ENCODE measurements at places on chromosomes 11 and 22.

DNA sequence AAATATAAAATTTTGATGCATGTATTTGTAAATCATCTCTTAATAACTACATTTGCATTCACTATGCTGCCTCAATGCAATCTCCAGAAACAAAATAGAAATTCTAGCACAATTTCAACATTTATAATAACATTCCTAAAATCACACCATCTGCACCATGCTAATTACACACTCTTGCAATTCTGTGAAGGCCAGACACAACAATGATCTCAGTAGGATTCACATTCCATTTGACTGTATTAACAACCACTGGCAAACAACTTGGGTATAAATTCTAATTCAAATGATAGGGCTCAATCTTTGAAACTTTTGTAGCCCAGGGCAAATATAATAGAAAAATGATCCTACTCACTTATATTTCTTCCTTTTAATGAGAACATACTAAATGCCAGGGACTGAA, 25.9 kb downstream of the RAB6A start:
- no peak for DNase-seq

DNA sequence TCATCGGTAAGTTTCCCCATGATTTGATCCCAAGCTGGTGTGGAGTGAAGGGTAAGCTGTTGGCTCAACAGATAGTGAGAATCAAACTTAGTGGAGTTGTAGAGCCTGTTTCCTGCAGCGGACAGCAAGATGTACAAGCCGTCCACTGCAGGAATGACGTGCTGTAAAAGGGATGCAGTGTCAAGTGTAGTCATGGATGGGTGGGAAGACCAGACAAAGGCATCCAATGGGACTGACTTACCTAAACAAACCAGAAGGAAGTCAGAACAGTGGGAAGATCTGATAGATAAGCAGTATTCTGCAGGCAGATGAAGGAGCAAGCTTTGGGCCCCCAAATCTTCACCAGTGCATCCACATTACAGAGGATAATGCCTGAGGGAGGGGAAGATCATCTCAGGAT, 8.8 kb downstream of the ZBTB16 start:
- no peak for DNase-seq

DNA sequence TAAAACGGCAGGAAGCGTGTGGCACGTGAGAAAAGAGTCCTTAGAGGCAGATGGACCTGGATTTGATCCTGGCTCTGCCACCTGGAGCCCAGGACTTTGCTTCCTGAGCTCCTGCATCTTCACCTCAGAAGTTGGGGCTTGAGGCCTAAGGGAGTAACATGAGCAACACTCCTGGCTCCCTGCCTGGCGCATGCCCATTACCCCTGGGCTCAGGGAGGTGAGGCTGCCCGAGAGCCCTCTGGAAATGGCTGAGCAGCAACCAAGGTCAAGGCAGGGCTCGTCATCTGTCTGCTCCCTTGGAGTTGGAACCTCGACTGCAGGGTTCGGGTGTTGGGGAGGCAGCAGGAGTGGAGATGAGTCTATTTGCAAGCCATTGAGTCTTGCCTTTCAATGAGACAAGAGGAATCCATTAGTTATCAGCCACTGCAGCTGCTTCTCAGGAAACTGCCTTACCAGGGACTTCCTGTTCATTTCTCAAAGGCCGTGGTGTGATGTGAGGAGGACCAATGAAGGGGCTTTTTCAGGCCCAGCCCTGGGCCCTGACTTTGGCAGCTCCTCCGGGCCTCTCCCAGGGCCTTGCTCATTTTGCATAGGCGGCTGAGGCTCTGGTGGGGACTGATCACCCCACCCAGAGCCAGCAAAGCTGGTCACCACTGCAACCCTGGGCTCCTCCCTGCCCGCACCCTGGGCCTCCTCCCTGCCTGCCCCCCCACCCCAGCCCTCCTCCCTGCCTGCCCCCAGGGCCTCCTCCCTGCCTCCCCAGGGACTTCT, 6.4 kb downstream of the FADS2 start:
- no peak for DNase-seq

- no peak for DNase-seq
Measured at GRCh38 chr11:87290304-87290922, 252.7 kb downstream of the TMEM135 start.

DNA sequence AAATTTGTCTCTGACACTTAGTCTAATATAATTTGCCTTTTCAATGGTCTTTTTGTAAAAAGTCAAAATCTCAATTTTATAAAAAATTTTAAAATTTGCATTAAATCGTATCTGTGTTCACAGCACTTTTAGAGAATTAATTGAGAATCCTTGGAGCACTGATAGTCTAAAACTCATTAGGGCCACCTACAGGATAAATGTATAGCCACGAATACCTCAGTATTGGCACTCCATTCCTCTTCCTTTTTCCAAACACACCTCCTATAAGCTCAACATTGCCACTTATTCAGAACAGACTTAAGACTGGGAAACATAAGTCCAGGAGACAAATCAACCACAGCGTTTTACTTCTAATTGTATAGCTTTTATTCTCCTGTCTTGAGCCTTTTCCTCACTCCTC, 776.0 kb upstream of the ARHGAP42 start:
- DNase-seq = no peak

GRCh38 chr11:41449483-41450050, 9.9 kb downstream of the LRRC4C start:
- DNase-seq = no peak

- DNase-seq = no peak
Measured at GRCh38 chr11:57269571-57270021, 32.5 kb upstream of the APLNR start.

- no peak for DNase-seq
Measured at GRCh38 chr11:92642177-92642931, 327.1 kb upstream of the MTNR1B start.

GRCh38 chr11:45805305-45806071, 539 bp downstream of the SLC35C1 start:
- no peak for DNase-seq

- DNase-seq = no peak
Measured at GRCh38 chr11:19821412-19821875, 108.8 kb downstream of the NAV2 start.

DNA sequence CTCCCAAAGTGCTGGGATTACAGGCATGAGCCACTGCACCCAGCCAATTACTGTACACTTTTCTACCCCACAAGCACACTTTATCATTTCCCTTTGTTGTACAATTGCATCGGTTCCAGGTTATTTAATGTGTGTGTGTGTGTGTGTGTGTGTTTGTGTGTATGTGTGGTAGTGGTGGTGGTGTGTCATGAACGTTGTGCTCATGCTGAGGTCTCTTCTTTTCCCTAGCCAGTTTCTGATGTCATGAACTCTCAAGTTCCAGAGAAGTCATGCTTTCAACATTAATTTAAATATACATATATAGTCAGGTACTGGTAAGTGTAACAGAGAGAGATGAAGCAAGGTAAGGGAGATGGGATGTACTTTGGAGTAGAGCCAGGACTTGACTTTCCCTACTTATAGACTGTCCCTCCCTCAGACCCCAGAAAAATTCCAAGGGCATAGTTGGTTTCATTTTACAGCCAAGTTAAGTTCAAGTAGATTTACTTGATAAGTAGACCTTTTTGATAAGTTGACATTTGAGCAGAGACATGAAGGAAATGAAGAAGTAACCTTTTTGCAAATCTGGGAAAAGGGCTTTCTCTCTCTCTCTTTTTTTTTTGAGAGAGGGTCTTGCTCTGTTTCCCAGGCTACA, 42.7 kb downstream of the WEE1 start:
- no peak for DNase-seq

Measured in stimulated activated CD8-positive, alpha-beta memory T cell treated with anti-CD3 and anti-CD28 coated beads, Interleukin-15, amount 100 ng/mL, for 24 hours (primary cell).